Stimulated activated CD4-positive, alpha-beta T cell treated with anti-CD3 and anti-CD28 coated beads, Interleukin-15, amount 100 ng/mL, for 1 hour (primary cell): ENCODE measurements at places on chromosomes 1 and 21.

- DNase-seq: no peak
Measured at GRCh38 chr1:26550946-26551345, 21.4 kb downstream of the RPS6KA1 start.

DNA sequence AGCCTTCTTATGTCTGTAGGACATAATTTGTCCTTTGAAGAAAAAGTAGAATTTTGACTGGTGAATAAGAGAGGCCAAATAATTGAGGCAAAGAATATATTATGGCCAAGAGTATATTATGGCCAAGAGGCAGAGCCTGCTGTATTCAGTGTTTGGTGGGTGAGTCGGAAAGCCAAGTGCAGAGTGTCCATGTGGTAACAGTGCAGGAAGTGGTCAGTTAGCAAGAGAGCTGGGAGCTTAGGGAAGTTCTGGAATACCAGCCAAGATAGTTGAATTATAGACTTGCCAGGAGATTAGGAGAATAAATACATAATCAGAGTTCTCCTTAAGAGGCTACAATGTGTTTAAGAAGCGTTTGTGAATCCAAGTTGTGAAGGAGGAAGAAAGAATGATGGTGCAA lies 131.5 kb upstream of the LMO4 start:
- no peak for DNase-seq

GRCh38 chr1:102851616-102852015 lies 256.7 kb downstream of the COL11A1 start:
- no peak for DNase-seq

GRCh38 chr1:183498342-183498991 lies 26.2 kb downstream of the SMG7 start:
- no peak for DNase-seq

DNA sequence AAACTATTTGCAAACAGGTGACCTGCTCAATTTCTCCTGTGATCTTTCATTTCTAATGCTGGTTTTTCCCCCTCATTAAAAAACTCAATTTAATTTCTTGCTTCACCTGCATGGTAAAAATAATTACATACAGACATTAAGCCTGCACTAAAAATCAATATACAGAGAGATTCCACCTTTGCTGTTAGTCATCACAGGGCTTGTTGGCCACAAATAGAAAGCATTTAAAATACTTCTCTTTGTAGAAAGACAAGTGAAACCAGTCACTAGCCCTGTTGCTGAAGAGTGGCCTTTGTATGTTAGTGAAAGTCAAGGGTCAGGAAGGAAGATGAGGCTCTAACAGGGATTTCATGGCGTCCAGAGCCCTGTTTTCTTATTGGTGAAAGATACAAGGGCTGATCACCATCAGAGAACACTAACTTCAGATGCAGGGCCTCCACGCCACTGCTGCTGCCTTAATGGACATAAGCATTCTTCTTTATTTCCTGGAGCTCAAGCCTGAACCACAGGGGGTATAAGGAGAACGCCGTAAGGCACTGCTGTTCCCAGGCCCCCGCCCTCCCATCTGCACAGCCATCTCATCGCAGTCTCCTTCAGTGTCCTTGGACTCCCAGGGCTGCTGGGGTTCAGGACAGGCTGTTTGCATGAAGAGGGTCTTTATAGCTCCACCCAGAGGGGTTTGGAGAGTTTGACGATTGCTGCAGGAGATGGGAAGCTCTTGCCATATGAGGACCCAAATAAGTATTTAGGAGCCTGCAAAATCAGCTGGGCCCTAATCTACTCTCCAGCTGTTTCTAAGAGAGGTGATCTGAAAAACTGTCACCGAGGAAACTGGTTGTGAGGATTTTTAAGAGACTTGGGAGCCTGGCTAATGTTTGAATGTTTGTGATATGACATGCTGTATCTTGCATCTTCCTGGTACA lies 117.3 kb upstream of the IRF2BP2 start:
- no peak for DNase-seq

- DNase-seq: no peak
Measured at GRCh38 chr1:22814176-22815042, 103.8 kb downstream of the EPHB2 start.

DNA sequence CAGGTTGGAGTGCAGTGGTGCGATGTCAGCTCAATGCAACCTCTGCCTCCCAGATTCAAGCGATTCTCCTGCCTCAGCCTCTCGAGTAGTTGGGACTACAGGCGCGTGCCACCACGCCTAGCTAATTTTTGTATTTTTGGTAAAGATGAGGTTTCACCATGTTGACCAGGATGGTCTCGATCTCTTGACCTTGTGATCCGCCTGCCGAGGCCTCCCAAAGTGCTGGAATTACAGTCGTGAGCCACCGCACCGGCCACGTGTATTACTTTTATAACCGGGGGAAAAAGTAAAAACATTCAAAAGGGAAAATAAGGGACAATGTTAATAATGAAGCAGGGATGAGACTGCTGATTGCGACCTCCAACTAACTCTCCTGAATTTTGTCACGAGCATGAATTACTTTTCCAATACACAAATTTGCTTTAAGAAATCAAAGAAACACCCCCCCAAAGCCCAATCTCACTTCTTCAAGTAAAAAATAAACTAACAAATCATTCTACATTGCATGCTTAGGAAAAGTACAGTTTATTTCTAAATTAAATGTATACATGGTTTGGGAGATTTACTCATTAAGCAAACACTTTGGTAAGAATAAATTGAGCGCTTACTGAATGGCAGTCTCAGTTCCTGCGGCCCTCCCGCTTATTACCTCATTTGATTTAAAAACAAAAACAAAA lies 521 bp upstream of the ZBED6 start:
- no peak for DNase-seq

DNA sequence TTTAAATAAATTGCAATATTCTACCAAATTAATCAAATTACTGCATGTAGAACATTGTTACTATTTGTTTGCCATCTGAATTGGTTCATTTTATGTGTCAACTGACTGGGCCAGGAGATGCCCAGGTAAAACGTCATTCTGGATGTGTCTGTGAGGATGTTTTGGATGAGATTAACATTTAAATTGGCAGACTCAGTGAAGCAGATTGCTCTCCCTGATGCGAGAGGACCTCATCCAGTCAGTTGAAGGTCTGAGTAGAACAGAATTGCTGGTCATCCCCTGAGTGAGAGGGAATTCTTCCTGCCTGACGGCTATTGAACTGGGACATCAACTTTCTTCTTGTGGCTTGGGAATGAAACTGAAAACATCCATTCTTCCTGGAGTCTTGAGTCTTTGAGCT lies 122.0 kb upstream of the GREM2 start:
- no peak for DNase-seq

GRCh38 chr1:15501208-15502032 lies 22.6 kb downstream of the CASP9 start:
- peak; percentile 23 for DNase-seq

DNA sequence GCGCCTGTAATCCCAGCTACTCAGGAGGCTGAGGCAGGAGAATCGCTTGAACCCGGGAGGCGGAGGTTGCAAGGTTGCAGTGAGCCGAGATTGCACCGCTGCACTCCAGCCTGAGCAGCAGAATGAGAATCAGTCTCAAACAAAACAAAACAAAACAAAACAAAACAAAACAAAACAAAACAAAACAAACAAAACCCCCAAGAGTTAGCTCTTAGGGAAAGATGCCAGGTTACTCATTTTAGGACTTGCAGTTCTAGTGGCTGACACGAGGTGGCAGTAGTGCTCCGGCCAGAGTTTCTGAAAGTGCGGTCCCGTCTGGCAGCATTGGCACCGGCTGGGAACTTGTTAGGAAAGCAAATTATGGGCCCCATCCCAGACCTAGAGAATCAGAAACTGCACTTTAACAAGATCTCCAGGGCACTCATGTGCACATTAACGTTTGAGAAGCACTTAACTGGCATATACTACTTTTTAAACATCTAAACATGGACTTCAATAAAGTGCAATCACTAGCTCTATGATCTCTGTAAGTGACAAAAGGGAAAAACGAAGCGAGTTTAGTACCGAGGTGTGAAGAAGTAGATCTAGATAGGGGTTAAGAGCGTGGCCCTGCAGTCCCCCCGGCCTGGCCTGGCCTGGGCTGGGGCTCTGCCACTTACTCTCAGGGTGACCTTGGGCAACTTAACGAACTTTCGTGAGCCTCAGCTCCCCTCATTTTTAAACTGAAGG lies 41.9 kb upstream of the TNFRSF1B start:
- DNase-seq: peak; percentile 62

GRCh38 chr1:183653876-183654451 lies 848 bp upstream of the APOBEC4 start:
- DNase-seq: no peak

DNA sequence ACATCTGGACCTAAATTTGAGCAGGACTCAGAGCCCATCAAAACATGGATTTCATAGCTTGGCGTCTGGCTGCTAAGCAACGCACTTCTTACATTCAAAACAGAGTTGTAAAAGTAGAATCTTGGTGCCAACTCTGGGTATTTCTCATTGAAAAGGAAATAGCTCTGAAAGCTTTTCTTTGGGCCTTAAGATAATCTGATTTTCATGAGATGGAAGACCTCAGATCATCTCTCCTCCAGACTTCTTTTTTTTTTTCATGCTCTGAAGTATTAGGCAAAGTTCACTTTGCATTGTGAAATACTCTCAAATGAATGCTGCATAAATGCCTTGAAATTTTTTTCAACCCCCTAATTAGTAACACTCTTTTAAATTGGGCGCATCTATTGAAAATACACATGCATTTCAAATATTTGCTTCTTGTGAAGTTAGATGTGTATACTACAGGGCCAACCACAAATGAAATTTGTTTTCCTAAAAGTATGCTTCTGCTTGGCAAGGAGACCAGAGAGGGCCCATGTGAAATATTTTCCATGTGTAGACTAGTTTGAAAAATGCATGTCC lies 4.2 kb downstream of the ADAMTS5 start:
- no peak for DNase-seq
